ENCODE measurements at places on chromosomes 5 and 9.

DNA sequence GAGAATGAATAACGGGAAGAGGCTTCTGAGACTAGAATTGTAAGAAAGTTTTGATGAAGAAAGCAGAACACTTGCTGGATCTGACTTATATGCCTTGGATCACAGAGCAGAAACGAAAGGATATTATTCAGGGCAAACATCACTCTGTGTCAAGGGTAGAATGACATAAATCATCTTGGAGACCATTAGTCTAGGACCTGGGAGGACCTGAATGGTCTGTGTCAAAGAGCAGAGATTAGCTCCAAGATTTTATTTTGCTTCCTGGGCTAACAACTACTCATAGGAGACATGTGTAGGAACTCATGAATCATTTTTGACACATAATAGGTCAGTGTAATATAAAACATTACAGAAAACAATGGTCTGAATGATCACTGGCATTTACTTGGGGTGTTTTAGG is 417.9 kb downstream of the SLCO4C1 start:
- no peak for DNase-seq

- DNase-seq: no peak
Observed at GRCh38 chr9:137192859-137193258, 4.4 kb downstream of the SSNA1 start.

- DNase-seq: no peak
Observed at GRCh38 chr5:82499725-82500244, 221.6 kb upstream of the RPS23 start.

DNA sequence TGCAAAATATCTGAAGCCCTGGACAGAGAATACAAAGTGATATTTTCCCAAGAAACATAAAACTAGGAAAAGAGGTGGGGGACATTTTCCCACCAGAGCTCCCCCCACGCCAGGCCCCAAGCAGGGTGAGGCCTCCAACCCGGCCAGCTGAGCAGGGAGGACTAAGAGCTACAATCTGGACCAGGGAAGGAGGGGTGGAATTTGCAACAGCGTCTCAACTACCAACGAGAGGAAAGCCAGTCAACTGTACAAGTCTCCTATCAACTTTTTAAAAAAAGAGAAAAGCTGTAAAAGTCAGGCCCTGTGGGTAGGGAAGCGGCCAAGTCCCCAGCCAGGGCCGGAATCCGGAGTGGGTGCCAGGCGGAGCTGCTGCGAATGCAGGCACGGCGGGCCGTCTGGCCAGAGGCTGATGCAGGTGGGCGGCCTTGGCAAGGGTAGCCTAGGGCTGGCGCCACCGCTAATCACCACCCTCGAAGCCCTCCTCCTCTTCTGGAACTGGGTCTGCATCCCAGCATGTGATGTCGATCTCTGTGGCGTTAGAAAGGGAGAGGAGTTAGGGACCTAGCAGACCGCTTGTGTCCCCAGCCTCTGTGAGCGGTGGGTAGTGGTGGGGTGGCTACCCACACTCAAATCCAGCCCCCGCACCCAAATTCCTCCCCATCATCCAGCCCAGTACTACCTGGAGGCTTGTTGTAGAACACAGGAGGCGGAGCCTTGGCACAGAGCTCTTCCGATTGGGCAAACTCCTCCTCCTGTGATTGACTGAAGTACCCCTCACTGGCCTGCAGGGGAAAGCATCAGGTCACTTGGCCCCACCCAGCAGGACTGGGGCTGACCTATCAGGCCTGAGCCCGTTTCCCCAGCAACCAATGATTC is 10.6 kb downstream of the PRR7 start:
- DNase-seq: peak; percentile 94

DNA sequence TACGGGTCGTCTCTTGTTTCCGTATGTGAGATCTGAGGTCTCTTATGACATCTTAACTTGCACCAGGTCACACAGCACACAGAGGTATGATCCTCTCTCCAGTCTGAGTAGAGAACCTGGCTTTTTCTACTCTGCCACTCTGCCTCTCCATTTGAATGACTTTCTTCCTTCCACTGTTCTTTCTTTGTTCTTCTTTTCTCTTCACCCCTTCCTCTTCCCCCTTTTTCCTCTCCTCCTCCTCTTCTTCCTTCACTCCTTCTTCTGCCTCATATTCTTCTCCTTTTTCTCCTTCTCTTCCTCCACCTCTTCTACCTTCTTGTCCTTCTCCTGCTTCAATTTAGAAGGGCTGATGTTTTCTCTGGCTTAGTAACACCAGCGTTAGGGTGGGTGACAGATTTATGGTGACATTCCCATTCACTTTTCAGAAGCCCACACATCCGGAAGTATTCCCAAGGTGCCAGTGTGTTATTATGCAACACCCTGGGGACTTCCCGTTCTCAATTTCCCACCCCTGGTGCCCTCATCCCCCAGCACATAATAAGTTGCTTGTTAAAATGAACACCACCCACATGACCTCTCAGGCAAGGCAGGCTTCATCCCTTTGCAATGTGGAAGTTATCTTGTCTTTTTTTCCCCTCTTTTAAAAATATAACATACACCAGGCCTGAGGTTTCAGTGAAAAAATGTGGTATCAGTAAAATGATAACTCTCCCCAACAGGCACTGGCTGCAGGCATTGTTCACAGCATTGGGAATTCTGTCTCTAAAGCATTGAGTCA is 122.0 kb downstream of the PAPPA start:
- DNase-seq: no peak

DNA sequence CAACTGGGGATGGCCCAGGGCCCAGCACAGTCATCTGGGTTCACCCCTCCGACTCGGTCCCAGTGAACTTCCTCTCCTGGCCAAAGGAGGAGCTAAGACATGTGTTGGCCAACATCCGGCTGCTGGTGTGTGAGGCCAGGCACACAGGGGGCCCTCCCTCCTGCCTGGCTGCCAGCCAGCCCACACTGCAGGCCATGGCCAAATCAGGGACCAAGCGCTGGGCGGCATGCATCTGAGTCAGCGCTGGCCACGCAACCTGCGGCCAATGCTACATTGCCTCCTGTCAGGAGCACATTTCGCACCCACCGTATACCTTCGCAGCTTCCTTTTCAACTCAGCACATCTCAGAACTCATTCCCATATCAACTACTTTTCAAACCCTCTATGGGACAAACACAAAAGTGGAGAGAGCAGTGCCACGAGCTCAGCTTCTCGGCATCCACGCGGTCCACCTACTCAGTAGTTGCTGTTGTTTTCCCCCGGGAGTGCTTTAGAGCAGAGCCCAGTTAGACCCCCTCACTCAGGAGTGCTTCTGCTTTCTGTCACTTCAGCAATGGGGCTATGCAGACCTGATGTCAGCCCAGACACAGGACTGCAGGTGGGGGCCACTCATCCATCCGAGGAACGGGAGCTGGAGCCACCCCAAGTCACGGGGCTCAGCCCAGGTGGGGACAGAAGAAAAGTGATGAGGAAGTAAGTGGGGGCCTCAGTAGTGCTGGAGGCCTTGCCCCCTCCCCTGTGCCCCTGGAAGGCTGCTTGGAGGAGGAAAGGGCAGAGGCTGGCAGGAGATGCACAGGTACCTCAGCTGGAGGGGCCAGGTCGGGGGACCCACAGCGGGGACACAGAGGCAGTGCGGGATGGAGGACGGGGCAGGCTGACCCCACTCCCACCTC is 13.9 kb downstream of the NINJ1 start:
- peak; percentile 97 for DNase-seq

DNA sequence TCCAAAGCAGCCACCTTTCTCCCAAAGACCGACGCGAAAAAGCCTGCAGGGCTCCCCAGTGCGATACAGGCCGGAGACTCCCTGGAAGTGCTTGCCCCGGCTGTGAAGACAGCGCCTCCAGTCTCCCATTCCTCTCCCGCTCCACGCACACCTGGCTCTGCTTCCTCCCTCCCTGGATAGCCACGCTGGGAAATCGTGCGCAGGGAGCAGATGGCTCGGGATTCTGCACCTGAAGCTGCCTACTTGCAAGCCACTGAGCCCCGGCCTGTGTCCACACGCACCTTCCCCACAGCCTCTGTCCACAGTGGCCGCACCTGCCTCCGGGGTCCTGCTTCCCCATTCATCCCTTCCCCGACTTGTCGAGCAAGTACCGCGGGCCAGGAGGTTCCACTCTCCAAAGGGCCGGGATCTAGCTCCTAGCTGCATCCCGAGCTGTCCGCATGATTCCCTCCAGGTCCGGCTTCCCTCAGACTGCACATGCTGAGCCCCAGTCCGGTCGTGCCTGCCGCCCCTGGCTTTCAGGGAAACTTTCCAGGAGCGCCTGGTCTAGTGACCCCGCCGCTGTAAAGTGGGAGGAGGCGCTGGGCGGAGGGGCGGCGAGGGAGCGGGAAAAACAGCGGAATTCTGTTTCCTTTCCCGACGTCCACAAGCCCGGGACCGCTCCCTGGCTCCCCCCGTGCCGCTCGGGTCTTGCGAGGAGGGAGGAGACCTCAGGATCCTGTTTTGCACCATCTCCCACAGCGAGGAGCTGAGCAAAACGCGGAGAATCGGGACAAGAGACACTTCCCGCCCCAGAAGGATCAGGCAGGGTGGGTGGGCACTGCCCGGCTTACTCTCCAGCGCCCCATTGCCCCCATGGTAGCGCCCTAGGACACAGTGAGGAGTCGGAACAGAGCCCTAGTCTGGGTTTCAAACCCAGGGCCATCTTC is 2.0 kb downstream of the SEMA6A start:
- peak; percentile 84 for DNase-seq

DNA sequence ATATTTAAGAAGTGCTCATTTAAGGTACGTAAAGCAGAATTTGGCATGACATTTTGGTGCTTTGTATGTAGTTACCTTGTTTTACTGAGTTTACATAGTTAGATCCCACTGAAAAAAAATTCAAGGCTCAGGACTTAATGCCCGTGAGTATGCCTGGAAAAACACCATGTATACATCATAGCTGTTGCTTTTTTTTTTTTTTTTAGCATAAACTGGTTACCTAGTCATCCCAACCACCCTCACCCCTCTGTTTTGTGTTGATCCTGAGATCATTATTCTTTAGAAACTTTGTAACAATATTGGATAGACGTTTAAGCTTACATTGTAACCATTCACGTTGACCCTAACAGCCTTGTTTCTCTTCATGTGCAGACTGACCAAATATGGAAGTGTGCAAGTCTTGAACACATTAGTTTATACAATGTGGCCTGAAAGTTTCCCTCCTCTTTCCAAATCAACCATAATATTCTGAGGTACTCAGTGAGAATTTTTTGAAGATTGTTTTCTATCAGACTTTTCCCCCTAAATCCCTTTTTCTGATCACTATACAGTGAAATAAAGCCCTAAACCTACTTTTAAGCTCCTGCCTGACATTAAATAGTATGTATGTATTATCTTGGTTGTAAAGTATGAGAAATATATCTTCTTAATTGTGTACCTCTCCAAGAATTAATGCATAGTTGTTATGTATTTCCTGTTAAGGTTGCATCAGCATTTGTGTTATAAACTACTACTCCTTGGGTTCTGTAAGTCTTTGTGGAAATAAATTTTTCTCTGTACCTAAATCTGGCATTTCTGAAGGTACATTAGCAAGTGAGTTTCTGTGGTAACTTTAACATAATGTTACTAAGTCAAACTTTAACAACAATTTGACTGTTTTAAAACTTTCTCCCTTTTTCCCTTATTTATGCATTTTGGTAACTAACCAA is 4.4 kb downstream of the RABGAP1 start:
- DNase-seq: no peak

DNA sequence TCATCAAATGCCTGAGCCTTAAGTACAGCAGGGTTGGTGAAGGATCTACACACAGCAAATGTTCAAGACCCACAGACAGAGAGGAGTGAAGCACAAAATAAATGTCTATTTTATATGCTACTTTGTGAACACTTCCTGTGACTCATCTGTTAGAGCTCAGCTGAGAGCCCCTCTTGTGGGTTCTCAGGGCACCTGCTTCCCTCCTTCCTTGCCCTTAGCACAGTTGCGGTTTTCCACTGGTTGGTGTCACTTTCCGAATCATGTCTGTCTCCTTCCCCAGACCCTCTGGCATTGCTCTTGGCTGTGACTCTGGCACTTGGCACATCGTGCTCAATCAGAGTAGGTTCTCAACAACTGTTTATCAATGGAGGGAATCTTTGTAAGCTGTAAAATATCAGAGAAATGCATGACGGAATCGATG is 128.5 kb upstream of the STC2 start:
- DNase-seq: no peak

- no peak for DNase-seq
Observed at GRCh38 chr9:110251212-110251611, 5.1 kb downstream of the TXN start.

GRCh38 chr5:78542321-78542840 is 106.2 kb downstream of the LHFPL2 start:
- DNase-seq: no peak

- no peak for DNase-seq
Observed at GRCh38 chr9:76500061-76500460, 41.1 kb downstream of the GCNT1 start.

DNA sequence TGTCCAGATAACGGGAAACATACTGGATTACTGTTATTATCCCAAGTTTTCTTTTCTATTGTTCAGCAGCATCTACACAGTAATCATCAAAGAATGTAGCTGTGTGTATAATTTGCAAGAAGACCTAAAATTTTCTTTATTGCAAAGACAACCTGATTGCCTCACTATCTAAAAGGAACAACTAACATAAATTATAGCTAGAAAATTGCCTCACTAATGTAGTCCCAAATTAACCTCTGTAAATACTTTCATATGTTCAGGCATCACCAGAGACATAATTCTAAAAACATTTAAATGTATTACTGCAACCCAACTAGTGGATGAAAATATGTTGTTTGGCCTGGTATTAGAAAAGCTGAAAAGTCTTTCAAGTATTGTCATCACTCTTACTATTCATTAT is 275.4 kb downstream of the CDH12 start:
- DNase-seq: no peak

DNA sequence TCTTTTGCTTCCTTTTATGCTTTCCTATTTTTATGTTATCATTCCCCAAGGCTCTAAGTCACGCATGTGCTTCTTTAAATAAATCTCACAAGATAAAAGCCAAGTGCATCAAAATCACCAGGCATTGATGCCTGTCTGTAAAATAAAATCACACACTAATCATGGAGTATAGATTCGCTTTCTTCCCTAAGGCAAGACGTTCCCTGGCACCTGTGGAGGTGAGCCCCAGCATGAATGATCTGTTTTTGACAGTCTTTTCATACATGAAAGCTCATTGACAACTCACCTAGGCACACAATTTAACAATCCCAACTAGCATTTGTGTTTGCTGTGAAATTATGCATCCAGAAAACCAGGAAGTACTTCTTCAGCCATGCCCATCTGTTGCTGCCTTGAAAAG is 146.9 kb upstream of the DMAC1 start:
- no peak for DNase-seq

DNA sequence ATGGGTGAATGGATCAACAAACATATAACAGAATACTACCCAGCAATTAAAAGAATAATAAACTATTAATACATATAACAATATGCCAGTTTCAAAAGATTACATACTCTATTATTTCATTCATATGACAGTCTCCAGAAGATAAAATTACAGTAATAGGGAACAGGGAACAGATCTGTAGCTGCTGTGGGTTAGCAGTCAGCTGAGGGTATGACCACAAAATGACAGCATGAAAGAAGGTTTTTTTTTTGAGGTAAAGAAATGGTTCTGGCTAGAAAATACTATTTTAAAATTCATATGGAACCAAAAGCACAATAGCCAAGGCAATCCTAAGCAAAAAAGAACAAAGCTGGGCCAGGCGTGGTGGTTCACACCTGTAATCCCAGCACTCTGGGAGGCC is 73.0 kb upstream of the NR5A1 start:
- DNase-seq: no peak

GRCh38 chr5:40484495-40484894 is 195.2 kb upstream of the PTGER4 start:
- no peak for DNase-seq
